ENCODE measurements at places on chromosomes 1 and 21.

DNA sequence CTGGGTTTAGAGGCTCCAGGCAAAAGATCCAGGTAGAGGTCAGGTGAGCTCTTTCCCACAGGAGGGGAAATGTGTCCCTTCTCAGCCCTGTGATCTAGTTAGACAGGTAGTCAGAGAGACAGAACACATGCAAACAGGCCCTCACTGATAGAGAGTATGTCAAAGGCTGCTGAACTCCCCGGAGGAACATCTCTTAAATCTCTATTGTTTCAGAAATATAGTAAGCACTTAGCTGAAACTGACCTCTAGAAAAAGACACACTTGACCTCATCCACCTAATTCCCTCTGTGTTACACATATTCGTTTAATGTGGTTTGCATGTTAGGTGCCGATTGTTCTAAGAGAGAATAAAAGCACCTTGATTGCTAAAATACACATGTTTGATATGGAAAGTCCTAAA, 23.3 kb downstream of the SUSD4 start:
- DNase-seq: no peak

GRCh38 chr1:115262886-115263285, 75.2 kb downstream of the NGF start:
- DNase-seq: no peak

DNA sequence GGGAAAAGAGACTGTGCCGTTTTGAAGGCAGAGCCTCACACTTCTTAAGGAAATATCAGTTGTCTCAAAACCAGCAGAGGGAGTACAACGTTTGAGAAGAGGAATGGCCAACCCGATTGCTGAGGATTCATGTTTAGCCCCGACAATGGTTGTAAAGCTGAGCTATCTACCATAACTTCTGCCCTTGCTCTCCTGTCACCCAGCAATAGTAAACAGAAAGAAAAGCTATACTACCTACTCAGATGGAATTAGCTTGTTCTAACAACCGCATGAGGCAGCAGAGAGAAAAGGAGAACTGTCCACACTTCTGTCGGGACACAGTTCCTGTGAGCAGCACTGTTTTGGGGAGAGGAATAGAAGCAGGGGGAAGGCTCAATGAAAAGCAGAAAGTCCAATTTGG, 91.2 kb downstream of the SLC45A1 start:
- no peak for DNase-seq

DNA sequence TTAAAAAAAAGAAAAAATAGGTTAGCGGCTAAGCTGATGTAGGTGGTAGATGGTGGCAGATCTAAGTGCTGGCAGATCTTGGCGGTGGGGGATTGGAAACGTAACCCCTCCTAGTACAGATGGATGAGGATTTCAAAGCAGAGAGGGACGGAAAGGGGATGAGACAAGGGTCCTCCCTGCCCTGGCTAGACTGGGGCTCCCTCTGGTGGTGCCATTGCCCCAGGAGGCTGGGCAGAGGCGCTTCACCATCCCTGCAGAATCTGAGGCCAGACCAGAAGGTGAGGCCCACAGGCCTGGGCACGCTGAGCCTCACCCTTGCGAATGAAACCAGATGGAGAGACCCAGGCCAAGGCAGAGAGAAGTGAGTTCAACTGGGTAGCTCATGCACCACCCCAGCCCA, 7.0 kb upstream of the PLEKHA6 start:
- DNase-seq: no peak

DNA sequence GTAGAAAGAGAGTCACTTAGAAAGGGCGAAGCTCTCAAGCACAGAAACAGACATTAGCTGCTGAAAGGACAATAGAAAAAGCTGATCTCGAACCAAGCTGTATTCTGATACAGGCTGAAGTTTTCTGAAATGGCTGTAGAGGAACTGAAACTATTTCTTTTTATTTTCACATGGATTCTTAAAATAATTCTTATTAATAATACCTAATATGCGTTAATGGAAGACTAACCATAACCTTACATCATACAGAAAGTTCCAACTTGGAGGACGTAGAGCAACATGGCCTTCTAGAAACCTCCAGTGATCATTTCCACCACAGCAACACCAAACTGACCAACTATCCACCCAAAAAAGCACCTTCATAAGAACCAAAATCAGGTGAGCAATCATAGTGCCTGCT, 52.8 kb upstream of the ACADM start:
- no peak for DNase-seq

GRCh38 chr1:229567109-229567868, 8.8 kb upstream of the ABCB10 start:
- DNase-seq: no peak

DNA sequence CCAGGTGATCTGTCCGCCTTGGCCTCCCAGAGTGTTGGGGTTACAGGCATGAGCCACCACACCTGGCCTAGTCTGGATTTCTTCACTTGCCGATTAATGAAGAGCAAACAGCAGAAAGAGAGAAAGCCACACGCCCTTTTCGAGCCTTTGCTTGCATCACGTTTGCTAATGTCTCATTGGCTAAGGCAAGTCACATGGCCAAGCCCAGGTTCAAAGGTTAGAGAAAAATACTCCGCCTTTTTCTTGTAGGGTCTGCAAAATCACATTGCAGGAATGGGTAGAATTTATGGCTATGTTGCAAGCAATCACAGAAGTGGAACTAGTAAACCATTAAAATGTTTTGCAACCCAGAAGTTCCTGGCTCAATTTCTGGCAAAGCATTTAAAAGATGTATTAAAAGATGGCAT, 26.8 kb upstream of the BACH1 start:
- no peak for DNase-seq
